Adrenal gland (tissue), 19 donors: ENCODE measurements at places on chromosomes 12 and 14. TPM values are rescaled to one million over a fixed set of nuclear protein-coding genes. Genes with fewer than 3 reads are reported as not detected.

DNA sequence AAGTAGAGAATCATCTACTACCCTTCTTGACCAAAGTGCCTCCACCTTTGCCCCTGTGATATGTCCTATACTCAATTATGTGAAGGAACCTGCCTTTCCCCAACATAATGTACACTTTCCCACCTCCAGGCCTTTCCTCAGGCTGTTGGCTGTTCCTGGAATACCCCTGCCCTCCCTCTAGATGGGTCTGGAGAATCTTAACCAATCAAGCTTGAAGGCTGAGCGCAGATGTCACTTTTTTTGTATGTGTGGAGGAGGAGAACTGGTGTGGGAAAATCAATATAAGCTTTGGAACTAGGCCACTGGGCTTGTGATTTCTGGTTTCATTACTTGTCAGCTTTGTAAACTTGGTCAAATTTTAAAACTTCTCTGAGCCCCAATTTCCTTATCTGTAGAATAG is 4.7 kb downstream of the BMAL2 start:
- no peak for DNase-seq

- no peak for DNase-seq
Measured at GRCh38 chr14:21780429-21781084, 106.9 kb upstream of the OR4E1 start.

DNA sequence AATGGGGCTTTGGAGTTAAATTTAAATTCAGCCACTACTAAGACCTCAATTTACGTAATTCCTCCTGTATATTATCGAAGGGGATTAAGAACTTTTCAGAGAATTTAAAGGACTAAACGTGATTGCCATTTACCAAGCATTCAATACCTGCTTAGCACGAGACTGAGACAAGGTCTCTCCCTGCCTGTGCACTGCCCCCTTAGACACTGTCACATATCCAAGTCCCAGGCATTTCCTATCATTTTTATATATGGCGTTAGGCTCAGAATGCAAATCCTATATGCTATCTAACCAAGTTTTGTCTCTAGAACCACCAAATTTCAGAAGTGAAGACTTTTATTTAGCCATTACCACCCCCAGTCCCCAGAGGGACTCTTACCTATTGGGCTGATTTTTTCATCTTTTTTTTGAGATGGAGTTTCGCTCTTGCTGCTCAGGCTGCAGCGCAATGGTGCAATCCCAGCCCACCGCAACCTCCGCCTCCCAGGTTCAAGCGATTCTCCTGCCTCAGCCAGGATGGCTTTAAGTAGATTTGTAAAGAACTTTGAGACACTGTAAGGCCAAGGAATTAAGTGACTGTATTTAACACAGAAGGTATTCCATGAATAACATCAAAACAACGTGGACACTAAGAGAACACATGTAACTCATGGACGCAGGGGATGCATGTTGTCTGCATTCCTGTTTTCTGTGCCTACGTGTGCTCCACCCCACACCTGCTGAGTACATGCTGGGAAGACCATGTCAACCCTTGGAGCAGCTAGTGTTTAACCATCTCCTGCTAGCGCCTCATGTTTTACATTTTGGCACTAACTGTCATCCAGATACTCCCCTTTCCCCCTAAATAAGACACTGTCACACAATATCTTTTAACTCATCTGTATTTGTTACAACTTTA is 6.4 kb downstream of the HSP90AA1 start:
- no peak for DNase-seq

Gene ABHD12B
- 0.11 TPM for total RNA-seq

Gene ALX1
- not detected for total RNA-seq
